Cerebellar nuclear complex (tissue), 1 donor: ENCODE measurements at places on chromosomes 13 and 19.

DNA sequence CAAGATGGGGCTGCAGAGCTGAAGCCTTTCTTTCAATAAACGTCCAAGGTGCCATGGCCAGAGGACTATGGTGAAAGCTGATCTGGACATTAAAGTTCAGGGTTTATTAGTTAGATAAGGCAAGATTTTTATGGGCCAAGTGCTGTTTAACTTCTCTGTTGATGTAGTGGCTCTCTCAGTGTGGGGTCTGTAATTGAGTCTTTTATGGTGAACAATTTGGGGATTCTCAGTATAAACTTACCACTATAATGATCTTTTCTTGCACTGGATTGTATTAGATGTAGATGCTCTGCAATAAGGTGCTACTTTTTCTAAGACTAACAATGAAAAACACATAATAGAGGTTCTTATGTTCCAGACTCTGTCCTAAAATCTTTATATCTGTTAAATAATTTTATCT is 190.1 kb upstream of the KLF12 start:
- no peak for DNase-seq

GRCh38 chr13:47545201-47546024 is 455.7 kb downstream of the SUCLA2 start:
- no peak for DNase-seq

DNA sequence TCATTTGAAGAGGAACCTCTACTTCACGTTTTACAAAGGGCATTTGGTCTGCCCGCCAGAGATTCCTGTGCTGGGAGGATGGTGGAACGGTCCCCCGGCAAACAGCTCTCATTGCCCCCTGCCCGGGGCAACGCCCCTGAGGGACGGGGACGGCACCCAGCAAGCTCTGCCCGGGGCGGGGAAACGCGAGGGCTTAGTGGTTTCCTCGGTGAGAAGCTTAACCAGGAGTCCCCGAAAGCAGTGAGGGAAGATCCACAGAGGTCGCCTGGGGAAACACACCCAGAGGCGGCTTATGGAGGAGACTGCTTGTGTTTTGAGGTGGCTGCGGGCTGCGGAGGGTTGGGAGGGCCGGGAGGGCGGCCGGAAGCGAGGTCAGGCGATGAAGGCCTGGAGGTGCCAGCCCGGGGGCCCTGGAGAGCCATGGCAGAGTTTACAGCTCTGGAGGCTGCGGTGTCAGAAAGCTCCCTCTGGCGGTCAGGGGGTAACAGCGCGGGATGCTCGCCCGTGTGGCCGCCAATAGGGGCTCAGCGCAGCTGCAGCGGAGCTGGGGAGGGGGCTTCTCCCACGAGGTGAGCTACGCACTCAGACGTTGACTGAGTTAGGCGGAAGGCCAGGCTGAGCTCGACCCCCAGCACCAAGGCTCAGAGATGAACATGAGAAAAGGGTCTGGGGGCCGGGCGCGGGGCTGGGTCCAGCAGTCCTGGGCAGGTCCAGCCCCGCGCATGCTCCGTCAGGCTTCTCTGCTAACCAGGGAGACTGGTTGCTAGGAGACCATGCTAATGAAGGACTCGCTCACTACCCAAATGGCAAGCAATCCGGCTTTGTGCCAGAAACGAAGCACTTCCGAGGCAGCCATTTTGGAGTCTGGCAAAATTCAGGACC is 652 bp upstream of the TPGS1 start:
- DNase-seq: peak; percentile 98

- DNase-seq: peak; percentile 100
These were observed at the start of gene DNM2 for GRCh38 chr19:10717356-10718204. TSS of gene DNM2 (plus strand) at chr19:10718079. CDS start at chr19:10718243, 164 bp downstream.

DNA sequence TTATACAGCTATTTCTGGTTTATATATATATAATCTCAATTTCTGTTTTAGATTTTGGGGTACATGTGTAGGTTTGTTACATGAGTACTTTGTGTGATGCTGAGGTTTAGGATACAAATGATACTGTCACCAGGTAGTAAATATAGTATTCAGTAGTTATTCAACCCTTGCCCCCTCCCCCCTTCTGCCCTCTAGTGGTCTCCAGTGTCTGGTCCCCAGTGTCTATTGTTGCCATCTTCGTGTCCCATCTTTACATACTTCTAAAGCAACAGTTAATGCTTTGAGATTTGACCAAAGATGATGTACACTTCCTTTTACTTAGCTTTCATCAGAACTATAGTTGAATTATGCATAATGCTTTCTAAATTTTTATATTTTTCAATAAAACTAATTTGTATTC is 1623.4 kb upstream of the PRR20A start:
- DNase-seq: no peak

- DNase-seq: no peak
These were observed 53.4 kb downstream of the PDS5B start for GRCh38 chr13:32639502-32640105.

GRCh38 chr19:39218230-39219007 is 14.4 kb upstream of the SYCN start:
- no peak for DNase-seq

DNA sequence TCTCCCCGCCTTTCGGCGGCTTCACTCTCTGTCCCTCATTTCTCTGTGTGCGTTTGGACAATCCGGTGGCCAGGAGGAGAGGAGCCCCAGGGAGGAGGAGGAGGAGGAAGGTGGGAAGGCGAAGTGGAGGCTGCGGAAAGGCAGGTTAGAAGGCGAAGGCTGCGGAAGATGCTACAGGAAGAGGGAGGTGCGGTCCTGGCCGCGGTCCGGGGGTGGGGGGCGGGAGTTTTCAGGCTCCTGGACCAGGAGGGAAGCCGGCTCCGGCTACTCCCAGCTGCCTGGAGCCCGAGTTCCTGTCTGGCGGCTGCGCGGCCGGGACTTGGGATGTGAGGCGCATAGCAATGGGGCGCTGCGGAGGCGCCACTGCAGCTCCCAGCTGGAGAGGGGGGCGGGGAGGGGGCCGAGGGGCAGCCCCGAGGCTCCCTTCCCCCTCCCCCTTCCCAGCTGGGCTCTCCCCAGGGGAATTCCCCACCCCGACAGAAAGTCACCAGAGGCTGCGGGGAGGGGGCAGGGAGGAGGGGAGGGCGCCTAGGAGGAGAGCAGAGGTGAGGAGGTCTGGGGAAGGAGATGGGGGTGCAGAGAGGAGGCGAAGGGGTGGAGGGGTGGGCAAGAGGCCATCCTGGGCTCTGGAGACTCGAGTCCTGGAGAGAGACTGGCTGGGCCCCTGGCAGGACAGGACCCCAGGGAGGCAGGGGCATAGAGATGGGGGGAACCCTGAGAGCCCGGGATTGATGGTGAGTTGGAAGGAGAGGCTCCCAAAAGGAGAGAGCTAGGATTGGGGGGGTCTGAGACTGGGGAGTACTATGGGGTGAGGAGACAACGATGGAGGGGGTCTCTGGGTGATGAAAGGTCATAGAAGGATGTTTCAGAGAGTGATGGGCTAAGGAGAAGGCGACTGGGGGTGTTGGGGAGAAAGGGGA is 2.0 kb downstream of the LRRC4B start:
- DNase-seq: no peak

DNA sequence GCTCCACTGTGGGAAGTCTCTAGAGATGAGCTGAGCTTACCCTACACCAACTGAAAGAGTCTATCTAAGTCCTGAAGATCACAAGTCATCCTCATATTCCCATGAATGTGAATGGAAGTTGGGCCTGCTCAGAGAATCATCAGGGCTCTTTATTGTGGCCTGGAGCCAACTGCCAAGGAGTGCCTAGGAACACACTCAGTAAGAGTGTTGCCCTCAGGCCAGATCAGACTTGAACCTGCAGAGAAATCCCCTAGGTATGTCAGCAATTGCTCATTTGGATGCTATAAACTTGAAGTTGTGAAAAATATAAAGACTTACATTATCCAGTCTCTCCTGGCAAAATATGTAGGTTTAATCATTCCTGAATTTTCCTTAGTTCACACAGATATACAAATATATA is 1070.2 kb downstream of the EFNB2 start:
- DNase-seq: no peak

DNA sequence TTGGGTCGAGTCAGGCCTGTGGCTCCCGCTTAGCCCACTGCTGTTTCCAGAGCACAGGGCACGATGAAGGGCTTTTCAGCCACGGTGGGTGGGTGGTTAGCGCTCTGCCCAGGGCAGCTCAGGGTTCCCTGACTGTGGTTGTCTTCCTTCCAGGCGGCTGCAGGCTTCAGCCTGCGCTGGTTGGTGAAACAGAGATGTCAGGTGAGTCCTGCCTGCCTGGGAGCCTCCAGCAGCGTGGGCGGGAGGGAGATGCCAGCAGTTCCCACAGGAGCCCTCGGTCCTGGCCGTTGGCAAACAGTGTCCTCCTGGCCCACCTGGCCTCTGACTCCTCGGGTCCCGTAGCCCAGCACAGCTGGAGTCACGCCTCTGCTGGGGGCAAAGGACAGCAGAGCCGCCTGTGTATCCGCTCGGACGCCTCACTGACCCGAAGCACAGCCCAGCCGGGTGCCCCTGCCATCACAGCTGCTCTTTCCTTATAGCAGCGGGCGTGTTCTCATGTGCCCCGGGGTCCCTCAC is 9.7 kb downstream of the ADAT3 start:
- no peak for DNase-seq

- no peak for DNase-seq
These were observed 147.5 kb upstream of the OBI1 start for GRCh38 chr13:78806457-78806856.

- no peak for DNase-seq
These were observed 1244.9 kb downstream of the EFNB2 start for GRCh38 chr13:105290596-105290995.

- DNase-seq: no peak
These were observed 4.6 kb upstream of the APC2 start for GRCh38 chr19:1445185-1445931.

- no peak for DNase-seq
These were observed 17.2 kb downstream of the FXYD5 start for GRCh38 chr19:35171730-35172129.

- DNase-seq: no peak
These were observed 7.9 kb downstream of the FOSB start for GRCh38 chr19:45475537-45476291.

GRCh38 chr19:49795615-49796014 is 17.5 kb downstream of the FUZ start:
- no peak for DNase-seq

- no peak for DNase-seq
These were observed 175.2 kb downstream of the LMO7 start for GRCh38 chr13:75811361-75811760.

GRCh38 chr19:47430041-47430802 is 10.9 kb upstream of the MEIS3 start:
- DNase-seq: no peak

- DNase-seq: no peak
These were observed 44.9 kb upstream of the C13orf42 start for GRCh38 chr13:51155776-51156515.
